ENCODE measurements at places on chromosomes 2 and 18.

GRCh38 chr2:53949457-53949856, 21.3 kb downstream of the PSME4 start:
- DNase-seq: no peak

DNA sequence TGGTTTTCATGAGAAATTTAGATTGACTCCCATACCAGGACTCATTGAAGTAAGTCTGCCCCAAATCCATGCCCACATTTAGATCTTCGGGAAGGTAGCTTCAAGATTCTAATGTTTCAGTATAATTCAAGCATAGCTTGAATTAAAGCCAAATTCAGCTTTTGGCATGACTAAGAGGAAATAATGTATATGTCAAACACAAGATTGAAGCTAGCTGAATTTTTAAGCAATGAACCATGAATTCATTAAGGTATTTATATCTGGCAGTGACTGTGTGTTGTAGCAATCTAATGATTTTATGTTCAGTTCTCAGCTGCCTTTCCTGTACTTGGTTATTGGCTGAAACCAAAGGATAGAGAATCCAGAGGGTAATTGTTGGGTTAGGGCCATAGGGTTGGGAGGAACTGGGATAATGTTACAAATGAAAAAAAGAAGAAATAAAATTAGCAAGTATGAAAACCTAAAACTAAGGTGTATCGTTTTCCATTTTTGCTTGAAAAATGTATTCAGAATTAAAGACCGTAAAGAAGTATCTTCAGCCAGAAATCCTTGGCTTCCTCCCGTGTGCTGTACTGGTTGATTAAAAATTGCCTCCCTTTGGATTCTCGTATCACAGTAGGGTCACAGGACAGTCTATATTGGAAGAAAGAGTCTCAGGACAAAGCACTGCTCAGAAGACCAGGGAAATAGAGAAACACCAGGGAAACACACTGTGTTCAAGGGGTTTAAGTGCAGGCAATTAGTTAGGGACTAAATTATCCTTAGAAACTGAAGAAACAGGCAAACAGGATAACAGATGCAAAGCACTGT, 119.0 kb upstream of the FN1 start:
- no peak for DNase-seq

DNA sequence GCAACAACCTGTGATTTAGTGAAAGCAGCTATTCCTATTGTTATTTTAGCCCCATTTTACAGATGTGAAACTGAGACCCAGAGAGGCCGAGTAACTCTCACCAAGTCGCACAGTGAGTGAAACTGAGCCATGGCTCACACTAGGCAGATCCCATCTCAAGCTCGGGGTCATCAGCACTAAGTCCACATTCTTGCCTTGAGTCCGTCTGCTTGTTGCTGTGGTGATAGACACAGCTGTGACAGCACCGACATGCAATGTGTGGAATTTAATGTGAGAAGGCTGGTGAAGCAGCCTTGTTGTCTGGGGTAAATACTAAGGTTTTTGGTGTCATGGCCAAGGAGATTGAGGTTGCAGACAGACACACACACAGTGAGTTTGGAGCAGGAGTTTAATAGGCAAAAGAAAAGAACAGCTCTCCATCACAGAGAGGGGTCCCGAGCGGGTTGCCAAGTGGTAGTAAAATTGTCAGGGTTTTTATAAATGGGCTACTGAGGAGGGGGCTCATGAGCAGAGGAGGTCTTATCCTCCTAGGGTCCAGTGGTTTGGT, 40.2 kb upstream of the GMCL1 start:
- DNase-seq: no peak

DNA sequence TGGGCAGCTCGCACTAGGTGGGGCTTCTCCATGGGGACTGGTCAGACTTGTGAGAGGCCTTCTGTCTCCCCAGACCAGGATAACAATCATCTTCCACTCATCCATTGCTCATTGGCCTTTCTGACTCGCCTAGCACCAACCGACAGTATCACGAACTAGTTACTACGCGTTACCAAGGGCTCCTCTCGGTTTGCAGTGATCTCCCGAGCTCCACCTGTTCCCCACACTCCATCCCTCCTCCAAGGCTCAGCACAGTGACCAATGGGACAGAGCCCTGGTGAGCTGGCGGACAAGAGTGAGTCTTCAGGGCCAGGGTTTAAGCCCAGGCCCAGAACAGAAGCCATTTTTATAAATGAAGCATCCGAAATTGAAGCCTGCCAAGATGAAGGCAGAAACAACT, 42.8 kb upstream of the SMAD7 start:
- DNase-seq: no peak

DNA sequence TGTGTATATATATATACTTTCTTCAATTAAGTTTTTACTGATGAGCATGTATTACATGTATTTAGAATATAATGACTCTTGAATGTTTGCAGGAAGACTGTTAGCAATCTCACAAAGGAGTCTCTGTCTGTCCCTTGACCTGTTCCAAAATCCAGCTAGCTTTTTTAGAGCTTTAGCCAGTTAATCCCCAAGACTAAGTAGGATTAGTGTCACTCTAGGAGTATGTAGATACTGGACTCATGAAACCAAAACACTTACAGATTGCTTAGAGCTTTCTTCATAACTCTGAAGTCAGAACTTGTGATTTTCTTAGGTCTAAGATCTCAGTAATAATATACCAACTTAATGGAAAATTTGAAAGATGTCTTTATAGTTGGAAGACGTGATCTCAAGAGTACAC, 2.2 kb downstream of the UBXN4 start:
- no peak for DNase-seq

- DNase-seq: no peak
Observed at GRCh38 chr2:175766880-175767279, 235.2 kb downstream of the LNPK start.

- DNase-seq: no peak
Observed at GRCh38 chr2:212628586-212628985, 90.0 kb upstream of the ERBB4 start.

GRCh38 chr2:131588152-131588873, 60.6 kb downstream of the CCDC74A start:
- no peak for DNase-seq

DNA sequence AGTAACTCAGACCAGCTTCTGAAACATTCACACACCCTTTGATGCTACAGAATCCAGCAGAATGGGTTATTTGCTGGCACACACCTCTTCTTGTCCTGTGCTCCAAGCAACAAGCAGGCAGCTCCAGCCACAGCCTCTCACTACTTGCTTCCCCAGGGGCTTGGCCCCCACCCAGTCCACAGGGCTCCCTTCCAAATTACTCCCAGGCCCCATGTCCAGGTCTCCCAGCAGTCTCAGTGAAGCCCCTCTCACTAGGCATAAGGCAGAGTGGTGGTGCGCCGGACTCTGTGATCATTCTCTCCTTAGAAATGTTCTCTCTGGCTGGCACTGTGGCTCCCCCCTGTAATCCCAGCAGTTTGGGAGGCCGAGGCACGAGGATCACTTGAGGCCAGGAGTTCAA, 25.9 kb downstream of the ITM2C start:
- no peak for DNase-seq

DNA sequence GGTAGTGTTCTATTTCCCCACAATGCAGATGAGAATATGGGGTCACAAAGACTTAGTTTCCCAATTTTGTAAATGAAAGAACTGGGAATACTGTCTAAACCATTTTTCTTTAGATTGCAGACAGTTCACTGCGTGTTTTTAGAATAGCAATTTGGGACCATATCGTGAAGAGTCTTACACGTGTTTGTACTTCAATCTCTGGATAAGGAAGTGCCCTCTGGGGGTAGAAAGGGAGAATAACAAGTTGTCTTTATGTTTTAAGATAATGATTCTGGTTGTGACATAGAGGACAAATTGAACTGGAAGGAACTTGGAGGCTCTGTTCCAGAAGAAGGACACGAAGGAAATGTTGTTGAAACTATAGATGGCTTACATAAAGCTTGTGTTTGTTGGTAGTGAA, 457.7 kb downstream of the CBLN2 start:
- peak; percentile 68 for DNase-seq

- DNase-seq: no peak
Observed at GRCh38 chr18:4264347-4264791, 190.7 kb downstream of the DLGAP1 start.

DNA sequence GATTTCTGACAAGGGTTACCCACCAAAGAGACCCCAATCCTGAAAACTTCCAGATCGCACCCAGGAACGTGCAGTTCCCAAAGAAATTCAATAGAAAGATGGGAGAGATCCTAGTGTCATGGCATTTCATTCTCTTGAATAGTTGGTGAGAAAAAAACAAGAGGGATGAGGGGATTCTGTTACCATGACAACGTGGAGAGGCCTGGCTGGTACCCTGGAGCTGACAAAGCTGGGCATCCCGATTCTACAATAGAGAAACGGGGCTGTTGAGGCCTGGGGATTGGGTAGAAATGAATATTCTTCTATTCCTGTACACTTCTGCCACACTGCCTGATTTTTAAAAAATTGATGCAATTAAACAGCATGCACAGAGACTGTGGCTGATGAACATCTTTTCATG, 41.0 kb downstream of the POLE4 start:
- no peak for DNase-seq

GRCh38 chr18:50312296-50313030, 25.0 kb upstream of the CXXC1 start:
- DNase-seq: no peak

DNA sequence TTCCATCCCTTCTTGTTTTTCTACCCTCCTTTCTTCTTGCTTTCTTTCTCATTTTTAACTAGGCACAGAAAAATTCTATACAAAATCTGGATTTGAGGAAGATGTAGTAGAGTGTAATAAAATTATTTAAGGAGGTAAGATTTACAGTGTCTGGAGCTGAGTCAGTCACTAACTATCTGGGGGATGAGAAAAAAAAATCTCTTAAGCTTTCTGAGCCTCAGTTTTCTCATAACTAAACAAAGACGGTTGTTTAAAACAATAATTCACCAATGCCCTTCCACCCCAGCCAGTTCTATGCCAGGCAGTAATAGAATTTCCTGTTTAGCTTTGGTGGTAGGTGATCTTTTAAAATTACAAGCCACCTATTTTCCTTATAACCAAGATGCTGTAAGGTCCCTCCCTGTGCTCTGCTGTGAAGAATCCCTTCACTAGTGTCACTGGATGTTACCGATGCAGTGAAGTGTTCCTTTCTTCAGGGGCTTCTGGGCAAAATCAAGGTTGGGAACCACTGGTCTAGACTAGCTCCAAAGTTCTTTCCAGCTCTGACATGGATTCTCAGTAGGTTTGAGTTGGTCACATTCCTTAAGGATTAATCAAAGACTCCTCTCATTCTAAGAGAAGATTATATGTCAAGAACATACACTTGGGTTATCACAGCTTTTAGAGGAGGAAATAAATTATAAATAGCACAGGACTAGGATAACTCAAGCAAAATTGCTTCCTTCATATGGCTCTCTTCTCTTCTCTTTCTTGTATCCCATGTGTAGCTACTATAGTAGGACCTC, 289.0 kb downstream of the CDH2 start:
- DNase-seq: no peak

DNA sequence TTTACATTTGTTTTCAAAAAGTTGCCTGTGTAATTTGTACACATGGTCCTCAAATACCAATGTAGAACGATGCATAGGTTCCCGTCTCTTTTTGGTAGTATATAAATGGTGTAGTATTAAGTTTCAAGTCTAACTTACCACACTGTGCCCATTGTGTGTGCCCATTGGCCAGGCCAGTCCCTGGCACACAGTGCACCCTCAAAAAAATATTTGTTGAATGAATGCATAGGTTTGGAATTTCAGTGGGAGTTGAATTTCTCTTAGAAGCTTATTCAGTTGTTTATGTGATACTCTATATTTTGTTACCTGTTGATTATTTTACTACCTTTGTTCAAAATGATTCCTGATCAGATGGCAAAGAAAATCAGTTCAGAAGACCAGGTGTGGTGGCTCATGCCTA, 30.1 kb downstream of the IDH1 start:
- DNase-seq: no peak

DNA sequence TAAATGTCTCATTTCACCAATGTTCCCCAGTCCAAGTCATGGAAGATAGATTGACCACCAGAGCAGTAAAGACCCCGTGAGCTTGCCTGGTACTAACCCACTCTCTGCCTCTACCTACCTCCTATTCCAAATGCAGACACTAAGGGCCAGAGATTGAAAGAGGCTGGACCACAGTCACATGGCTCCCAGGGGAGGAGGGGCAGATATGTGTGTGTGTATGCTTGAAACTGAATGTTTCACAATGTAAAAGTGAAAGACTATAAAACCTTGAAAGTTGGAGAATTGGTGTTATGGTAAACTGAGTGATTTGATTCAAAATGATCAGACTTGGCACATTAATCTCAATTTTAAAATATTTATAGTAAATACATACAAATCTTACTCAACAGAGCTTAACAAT, 21.7 kb upstream of the KLHL29 start:
- no peak for DNase-seq

- peak; percentile 97 for DNase-seq
Observed at GRCh38 chr2:97868986-97869721, 126.6 kb downstream of the TMEM131 start.

GRCh38 chr18:50401888-50402287, 27.0 kb downstream of the SKA1 start:
- no peak for DNase-seq

GRCh38 chr2:128369602-128370467, 51.2 kb upstream of the HS6ST1 start:
- no peak for DNase-seq

GRCh38 chr18:55251254-55251971, 292.2 kb upstream of the CCDC68 start:
- DNase-seq: no peak

GRCh38 chr2:111122631-111123421, 2.1 kb downstream of the BCL2L11 start:
- DNase-seq: peak; percentile 73

- no peak for DNase-seq
Observed at GRCh38 chr18:22796113-22796512, 137.0 kb upstream of the RBBP8 start.

- peak; percentile 66 for DNase-seq
Observed at GRCh38 chr18:56575819-56576663, 62.4 kb downstream of the TXNL1 start.

GRCh38 chr2:33275689-33276444, 200.6 kb upstream of the RASGRP3 start:
- DNase-seq: peak; percentile 67

- no peak for DNase-seq
Observed at GRCh38 chr2:19360966-19361321, 2.5 kb upstream of the OSR1 start.
